Stimulated activated CD8-positive, alpha-beta memory T cell treated with anti-CD3 and anti-CD28 coated beads, Interleukin-15, amount 100 ng/mL, for 24 hours (primary cell): ENCODE measurements at places on chromosomes 6 and 20.

DNA sequence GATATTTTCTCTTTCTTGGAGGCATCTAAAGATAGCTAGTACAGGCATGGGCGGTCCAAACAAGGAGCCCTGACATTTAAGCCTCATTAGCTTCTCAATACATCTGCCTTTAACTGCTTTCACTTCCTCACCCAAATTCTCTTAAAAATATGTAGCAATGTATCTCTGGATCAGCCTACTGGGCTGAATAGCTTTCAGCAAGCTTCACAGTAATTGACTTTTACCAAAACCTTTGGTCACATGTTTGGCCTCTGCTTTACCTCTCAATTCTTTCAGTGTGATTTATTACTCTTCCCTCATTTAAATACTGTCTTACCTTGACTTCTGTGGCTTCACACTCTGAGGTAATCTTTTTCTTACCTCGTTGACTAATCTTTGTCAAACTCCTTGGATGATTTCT is 1618.1 kb downstream of the GRIK2 start:
- no peak for DNase-seq

GRCh38 chr6:122198922-122199321 is 200.5 kb upstream of the HSF2 start:
- DNase-seq = no peak

- DNase-seq = no peak
Measured at GRCh38 chr20:52971498-52972189, 514 bp upstream of the TSHZ2 start.

DNA sequence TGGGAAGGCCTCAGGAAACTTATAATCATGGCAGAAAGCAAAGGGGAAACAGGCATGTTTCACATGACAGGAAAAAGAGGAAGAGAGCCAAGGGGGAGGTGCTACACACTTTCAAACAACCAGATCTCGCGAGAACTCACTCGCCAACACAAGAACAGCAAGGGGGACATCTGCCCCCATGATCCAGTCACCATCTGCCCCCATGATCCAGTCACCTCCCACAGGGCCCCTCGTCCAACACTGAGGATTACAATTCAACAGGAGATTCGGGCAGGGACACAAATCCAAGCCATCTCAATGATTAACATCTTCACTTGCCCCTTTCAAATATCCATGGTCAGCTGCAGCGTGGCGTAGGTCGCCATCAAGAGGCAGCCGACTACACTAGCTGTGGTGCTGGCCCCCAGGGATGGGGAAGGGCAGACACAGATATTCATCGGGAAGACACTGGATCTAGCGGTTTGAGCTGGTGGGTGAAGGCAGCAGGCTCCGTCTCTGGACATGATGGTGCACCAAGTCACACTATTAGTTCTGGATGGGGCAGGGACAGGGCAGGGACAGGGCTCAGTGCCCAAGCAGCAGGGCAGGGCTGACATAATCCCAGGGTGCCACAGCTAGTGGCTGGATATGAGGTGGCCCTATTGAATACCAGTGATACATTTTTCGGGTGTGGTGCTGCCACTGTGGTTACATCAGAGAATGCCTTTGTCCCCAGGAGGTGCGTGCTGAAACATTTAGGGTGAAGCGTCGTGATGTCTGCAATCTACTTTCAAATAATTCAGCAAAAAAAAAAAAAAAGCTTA is 31.6 kb downstream of the TUBB2B start:
- DNase-seq = no peak

DNA sequence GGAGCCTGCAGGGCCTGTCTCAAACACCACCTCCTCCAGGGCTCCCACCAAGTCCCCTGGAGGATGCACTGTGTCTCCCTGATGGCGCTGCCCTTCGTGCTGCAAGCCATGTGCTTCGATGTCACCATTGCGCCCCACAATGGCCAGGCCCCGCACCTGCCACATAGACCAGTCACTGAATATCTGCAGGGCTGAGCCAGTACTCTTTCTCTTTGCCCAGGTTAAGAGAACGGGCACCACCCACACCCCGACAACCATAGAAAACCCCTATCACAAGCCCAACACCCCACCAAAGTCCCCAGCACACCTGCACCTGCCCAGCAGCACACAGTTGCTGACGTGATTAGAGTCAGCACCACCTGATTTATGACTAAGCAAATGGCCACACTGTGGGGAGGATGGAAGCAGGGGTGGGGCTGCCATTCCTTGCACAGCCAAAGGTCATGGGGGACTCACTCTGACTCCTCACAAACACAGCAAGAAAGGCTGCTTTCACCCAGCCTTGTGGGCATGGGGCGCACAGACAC is 104.3 kb downstream of the SLC23A2 start:
- DNase-seq = no peak

DNA sequence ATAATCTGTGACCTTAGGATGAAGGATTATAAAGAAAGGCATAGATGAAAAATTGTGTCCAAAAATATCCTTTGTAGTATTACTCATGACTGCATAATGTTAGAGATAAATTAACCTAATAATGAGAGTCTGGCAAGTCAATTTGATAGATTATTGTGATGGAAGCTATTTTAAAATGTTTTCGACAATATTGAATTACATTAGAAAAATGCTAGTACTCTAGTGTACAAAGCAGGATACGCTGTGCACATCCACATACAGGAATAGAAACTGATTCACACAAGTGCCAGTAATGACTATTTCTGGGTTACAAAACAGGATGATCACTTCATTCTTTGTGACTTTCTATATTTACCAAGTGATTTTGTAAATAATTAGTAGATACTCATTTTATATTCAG is 3.3 kb downstream of the SLC17A2 start:
- no peak for DNase-seq

DNA sequence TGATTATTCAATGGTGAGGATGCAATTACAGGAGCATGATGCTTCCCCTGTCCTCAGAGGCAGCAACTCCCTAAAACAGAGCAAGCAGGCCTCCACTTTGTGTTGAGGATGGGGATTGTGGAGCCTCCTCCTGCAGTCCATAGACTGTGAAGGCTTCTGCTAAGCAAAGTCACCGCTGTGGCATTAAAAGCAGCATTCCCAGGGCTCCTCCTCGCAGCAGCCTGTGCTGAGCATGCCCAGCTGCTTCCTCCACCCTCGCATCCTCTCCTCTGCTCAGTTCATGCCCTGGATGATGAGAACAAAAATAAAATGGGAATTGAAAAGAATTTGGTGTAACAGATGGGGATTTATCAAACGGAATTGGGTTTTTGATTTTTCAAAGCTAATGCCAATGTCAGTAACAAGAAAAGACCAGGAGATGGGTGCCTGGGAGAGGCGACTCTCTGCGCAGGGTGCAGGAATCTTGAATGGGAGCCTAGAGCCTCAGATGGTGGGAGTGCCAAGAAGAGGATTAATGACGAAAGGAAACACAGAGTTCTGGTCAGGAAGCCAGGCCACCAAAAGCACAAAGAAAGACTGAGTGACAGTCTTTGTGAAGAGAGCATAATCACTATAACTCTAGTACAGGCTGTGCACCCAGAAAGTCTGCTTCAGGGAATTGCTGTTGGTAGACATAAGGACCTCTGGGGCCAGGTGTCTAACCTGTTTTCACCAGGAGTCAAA is 347.6 kb downstream of the TPBG start:
- DNase-seq = no peak

DNA sequence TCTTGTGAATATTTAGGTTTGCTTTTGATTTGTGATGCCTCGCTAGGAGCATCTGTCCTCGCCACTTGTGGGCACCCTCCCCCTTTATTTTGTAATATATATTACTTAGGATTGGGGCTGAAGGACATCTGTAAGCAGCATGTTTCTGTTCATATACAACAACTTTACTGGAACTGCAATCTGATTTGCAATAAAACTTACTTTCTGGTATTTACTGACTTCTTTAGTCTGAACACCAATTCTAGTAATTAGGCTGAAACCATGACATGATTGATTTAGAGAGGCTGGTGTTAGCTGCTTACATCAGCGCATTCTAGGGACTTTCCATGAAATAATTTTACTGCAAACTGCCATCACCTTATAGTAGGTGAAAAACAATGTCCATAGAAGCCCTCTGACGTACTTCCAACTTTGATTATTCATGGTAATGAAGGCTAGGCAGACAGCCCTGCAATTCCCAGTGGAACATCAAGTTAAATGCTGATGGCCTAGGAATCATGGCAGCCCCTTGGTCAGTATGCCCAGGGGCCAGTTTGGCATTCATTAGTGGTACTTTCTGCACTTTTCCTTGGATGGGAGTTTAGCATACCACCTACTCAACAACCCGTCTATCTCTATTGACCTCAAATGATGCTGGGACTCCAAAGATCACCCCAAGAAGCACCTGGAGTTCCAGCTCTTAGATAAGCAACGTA is 132.9 kb upstream of the MCHR2 start:
- no peak for DNase-seq

- no peak for DNase-seq
Measured at GRCh38 chr6:34170346-34170745, 24.5 kb upstream of the GRM4 start.

GRCh38 chr6:26613201-26613600 is 16.4 kb downstream of the ABT1 start:
- DNase-seq = no peak

DNA sequence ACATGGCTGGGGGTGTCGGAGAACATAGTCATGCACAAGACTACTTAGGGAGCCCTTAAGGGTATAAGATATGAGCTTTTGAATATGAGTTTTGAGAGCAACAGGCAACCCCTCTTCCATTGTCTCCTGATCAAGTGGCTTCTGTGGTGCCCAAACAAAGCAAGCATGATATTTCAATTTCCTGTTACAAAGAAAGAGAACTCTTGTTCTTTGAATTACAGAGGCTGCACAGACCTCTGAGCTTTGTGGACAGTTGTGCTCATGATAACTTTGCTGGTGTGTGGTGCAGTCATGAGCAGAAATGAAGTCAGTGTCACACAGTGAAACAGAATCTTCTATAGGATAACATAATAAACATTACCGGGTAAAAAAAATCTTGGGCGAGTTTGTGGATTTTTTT is 66.8 kb upstream of the THEMIS start:
- DNase-seq = no peak

DNA sequence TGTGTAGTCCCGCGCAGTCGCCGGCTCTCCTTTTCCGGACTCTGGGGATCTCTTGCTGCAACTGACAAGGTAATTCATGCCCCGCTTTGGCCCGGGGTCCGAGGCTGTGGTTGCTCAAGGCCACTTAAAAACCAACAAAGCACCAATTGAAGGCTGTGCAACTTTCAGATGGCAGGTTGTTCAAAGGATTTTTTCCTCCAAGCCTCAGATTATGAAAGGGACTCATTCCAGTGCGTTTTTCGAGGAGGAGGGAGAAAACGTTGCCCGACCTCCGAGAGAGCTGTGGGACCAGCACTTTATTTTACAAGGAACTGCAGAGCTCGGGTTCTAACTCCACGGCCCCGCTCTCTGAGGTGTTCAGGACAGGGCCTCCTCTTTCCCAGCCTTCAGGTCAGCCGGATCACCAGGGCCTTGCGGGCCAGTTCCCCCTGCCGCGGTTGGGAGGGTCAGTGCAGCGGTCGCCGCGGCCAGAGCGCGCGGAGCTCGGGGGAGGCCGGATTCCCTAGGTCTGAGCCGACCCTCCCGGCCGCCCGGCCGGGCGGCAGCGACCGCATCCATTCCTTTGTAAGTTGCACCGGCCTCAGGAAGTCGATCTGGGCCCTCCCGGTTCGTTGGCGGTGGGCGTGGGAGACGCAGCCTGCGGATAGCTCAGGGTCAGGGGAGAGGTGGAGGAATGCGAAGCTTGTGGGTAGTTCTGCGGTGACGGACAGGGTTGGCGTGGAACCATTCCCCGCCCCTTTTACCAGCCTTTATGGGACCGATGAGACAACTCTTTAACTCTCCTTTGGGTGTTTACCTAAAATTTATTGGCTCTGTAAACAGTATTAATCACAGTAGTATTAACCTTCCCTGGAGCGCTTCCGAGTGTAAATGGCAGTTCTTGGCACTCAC is 1.6 kb downstream of the UTRN start:
- no peak for DNase-seq

DNA sequence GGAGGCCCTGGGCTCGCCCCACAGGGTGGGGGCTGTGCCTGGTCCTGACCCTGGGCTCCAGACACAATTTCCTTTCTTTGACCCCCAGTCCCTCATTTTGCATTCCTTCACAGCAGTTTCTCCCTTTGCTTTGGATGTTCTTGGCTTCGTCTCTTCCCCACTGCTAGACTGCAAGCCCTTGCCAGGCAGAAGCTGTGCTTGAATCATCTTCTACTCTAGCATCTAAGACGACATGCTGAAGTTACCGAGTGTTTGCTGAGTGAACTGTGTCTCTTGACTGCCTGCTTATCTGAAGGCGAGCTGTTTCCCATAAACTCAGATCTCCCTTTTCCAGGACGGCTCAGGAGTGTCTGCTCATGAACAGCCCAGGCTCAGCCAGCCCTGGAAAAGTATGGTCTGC is 14.3 kb upstream of the SYNDIG1 start:
- no peak for DNase-seq

- no peak for DNase-seq
Measured at GRCh38 chr6:1611572-1612298, 2.0 kb downstream of the FOXC1 start.

GRCh38 chr20:58839474-58839874 is 11.2 kb downstream of the GNAS-AS1 start:
- no peak for DNase-seq

DNA sequence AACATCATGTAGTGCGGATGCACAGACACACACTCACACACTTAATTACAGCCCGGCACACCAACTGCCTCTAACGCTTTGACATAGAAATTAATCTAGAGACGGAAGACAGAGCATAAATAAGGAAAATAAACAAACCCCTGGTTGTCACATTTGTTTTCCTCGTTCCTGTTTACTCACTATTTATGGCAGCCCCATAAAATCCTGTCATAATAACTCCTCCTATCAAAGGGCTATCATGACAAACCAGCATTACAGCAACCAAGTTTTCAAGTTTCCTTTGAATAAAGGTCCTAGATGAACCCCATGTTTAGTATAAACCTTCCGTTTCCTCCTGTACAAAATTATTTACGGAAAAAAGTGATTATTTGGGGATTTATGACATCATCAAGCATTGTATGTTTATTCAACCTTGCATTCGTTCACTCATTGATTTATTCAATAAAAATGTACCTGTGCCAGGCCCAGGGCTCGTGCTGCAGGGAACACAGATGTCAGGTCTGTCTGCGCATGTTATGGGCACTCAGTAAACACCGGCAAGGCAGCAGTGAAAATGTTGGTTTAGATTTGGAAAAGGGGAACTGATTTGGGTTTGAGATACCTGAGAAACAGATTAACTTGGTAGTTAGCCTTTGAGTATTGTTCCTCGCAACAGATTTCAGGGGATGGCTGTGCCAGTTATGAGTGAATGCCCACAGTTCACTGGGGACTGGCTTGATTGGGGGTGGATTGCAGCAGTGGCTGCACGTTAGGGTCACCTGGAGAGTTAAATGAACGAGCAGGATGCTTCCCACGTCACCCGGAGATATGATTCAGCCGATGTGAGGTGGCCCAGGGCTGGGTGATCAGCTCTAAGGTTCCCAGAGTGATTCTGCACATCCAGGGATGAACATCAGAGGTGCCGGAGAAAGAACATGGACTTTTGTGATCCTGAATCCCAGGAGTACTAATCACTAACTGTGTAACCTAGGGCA is 295.3 kb upstream of the FOXQ1 start:
- no peak for DNase-seq

DNA sequence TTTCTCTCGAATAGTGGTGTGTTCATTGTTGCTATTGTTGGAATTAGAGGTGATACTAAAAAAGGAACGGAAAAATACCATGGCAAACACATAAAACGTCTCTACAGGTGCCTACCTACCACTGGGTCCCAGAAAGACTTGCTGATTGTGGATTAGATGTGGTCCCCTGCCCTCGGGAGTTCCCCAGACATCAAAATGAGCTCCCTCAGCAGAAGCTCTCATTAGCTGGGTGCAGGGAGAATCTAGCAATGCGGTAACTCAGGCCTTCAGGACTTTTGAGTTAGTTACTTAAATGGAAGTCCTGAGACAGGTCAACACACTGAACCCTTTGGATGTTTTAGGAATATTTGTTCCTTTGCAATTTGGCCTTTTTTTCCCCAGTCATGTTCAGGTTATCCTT is 6.1 kb downstream of the IRF4 start:
- no peak for DNase-seq
